KBM-7 (cell line): ENCODE measurements at places on chromosomes 11 and 22.

DNA sequence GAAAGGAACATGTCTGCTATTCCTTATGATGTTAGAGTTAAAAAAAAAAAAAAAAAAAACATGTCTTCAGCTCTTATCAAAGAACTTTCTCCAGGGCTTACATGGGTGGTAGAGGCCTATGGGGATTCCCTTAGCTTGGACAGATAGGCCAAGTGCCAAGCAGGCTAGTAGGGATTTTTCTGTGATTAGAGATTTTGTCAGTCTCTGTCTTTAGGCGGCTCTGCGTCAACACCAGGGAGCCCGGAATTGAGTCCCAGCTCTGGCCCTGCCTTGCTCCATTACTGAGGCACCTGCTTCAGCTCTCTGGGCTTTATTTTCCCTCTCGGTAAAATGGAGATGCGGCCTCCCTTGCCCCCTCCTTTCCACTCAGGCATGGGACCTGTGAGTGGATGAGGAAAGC is 13.1 kb downstream of the CRY2 start:
- no peak for DNase-seq

DNA sequence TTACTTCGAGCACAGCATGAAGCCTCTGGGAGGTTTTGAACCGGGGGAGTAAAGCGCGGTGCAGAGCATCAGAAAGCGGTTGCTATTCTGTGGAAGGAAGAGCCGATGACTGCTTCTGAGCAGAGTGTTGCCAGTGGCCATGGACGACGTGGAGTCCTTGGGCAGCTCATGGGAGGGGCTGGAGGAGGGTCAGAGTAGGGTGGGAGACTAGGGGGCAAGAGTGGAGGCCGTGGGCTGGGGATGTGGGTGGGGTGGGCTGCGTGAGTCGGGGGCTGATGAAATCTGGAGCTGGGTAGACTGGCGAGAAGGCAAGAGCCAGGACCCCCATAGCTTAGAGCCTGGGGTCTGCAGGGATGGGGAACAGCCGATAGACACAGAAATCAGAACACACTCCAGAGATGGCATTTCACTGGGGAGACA is 40.2 kb downstream of the TBC1D22A start:
- no peak for DNase-seq

- peak; percentile 81 for DNase-seq
These were observed 55.3 kb upstream of the FBXO3 start for GRCh38 chr11:33829430-33830141.

GRCh38 chr11:13638422-13638821 is 30.0 kb upstream of the FAR1 start:
- no peak for DNase-seq

GRCh38 chr11:121237686-121238658 is 54.6 kb upstream of the SC5D start:
- no peak for DNase-seq

DNA sequence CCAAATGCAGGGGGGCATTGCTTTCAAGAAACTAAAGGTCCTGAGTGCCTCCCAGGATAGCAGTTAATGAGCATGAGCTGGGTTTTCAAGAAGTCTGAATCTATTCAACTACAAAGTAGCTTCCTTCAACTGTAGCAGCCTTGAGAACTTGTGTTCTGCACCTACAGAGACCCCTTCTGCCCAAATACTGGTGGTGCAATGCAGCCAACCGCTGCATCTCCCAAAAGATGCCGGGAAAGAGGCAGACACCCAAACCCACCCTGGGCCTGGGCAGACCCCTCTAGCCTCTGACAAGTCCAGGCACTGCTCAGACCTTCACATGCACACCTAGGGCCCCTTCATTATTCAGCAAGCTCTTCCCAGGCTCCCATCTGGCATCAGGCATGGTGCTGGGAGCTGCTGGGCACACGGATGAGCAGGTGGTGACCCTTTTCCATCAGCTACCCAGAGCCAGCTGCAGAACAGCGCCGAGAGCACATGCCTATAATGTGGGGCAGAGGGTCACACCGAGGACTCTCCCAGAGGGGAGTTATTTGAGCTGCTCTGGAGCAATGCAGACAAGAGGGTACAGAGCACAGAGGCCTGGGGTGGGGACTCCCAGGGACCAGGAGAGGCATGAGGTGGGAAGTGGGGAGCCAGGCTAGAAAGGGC is 44.9 kb upstream of the ETS1 start:
- peak; percentile 54 for DNase-seq

- no peak for DNase-seq
These were observed 14.3 kb upstream of the AIFM3 start for GRCh38 chr22:20952544-20953341.

DNA sequence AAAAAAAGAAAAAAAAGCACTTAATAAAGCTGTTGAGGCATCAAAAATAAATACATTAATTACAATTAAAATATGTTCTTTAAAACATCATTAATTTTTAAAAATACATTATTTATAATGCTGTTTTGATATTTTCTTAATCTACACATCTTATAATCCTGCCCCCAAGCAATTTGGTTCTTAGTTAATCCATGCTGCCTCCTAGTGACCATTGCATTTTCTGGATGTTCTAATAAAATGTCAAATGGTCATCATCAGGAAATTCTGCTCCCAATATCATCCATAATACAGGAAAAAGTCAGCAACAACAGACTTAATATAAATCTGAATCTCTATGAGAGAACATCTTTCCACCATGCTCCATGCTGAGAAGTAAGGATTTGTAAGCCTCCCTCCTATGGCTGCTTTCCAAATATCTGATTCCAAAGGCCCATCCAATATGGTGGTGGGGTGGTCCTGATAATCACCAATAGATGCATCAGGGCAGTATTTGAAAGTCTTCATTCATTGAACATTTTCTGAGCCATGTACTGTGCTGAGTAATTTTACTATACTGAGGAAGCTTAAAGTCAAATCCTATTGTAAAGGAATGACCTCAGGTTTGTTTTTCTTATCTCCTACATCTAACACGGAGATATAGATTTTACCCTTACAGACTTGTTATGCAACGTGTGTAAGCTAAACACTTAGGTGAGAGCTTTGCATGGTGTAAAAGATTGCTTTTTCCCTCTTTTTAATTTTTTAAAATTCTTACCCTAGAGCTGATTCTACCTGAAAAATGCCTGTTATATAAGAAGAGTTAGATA is 124.7 kb upstream of the BMAL1 start:
- DNase-seq = no peak

DNA sequence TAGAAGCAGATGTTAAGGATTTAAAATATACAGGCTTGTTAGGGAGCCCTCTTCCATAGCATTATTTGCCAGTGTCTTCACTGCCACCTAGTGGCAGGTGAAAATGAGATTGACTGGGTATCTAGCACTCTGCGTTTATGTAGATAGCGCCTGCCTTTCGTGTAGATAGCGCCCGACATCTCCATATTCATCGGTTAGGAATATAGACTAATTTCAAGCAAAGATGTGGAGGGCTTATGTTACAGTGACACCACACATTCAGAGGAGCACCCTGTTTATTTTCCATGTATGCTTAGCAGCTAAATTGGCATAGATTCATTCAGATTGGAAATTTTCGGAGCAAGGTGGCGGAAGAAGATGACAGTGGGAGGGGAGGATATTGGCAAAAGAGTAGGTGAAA is 72.0 kb downstream of the SLC5A12 start:
- peak; percentile 62 for DNase-seq

GRCh38 chr11:77993902-77994301 is 566 bp downstream of the INTS4 start:
- no peak for DNase-seq

- DNase-seq = no peak
These were observed 30.9 kb upstream of the CACNG2 start for GRCh38 chr22:36734171-36735058.

DNA sequence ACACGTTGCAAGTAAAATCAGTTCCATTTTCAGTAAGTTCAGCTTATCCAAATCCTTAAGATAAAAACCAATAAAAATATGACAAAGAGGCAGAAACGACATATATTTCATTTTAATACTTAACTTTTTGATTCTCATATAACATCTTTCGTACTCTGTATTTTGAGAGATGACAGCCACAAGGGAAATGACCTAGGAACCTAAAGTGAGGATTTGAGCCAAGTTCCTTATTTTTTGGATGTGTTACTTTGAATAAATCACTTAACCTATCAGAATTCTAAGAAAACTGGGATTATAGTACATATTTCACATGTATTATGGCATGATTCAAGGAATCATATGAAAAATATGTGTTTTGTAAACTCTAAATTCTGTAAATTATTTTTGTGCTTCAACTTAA is 143.6 kb upstream of the TRPC6 start:
- DNase-seq = no peak

GRCh38 chr11:60970369-60970774 is 1.1 kb upstream of the CD6 start:
- DNase-seq = peak; percentile 68

- no peak for DNase-seq
These were observed 92.9 kb upstream of the PARVA start for GRCh38 chr11:12284316-12285050.

DNA sequence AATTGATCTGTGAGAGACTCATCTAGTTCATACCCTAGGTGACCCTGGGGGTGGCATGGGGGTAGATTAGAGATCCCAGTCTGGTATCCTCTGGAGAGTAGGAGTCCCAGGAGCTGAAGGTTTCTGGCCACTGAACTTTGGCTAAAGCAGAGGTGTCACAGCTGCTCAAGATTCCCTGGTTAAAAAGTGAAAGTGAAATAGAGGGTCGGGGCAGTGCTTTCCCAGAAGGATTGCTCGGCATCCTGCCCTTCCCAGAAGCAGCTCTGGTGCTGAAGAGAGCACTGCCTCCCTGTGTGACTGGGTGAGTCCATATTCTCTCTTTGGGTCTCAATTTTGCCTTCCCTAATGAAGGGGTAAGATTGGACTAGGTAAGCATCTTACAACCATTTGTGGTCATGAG is 653 bp downstream of the IL18BP start:
- DNase-seq = no peak

DNA sequence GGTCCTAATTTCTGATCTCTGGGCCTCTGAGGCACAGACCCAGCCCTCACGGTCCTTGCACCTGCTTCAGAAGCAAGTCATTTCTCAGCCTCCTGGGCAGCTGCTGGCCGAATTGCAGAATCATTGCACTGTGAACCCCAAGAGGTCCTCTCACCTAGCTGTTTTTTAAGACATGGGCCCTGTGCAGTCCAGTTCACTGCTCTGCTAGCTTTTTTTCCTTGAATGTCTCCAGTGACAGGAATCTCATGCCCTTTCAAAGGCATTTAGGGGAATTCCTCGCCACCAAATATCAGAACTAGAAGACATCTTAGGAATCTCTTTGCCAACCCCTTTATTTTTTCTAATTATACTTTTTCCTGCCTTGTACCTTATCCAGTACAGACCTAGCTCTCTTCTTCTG is 35.6 kb upstream of the TP53I11 start:
- no peak for DNase-seq

- no peak for DNase-seq
These were observed 507.1 kb upstream of the CCDC90B start for GRCh38 chr11:83793310-83793709.

- peak; percentile 34 for DNase-seq
These were observed 253.0 kb upstream of the CCDC179 start for GRCh38 chr11:23112987-23113886.

DNA sequence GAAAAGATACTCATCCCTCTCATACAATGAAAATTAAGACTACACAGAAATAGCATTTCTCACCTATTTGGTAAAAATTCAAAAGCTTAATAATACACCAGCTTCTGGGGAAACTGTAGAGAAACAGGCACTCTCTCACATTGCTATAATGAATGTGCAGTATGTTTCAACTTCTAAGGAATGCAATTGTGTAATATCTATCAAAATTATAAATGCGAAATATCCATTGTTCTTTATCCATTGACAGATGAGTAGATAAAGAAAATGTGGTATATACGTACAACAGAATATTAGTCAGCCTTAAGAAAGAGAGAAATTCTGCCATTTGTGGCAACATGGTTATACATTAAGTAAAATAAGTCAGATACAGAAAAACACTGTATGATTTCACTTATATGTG is 101.4 kb upstream of the OR9G4 start:
- DNase-seq = no peak

DNA sequence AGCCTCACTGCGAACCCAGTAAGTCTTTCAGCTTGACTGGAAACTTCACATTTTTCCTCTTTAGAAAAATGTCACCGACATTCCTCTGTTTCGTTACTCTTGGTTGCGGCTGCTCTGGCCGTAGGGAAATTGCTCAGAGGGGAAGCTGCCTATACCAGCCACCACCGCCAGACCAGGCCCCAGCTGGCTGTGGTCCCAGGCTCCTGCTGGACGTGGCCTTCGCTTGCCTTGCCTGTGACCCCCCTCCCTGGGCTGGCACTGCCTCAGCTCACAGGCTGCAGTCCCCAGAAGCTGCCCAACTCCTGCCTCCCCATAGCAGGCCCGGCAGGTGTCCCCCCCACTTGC is 197.8 kb downstream of the MN1 start:
- no peak for DNase-seq

DNA sequence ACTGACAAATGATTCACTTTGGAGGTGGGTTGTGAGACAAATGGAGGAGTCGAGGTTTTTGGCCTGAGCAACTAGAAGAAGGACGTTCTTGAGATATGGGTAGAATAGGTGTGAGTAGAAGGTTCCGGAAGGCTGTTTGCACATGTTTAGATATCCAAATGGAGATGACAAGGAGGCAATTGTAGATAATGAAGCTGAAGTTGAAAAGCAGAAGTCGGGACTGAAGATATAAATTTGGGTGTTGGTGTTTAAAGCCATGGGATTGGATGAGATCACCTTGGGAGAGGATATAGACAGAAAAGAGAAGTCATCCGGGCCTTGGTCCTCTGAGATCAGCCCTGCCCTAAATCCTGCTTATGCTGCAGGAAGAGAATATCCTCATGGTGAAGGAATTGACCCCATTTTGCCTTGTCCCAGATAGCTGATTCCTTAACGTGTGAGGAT is 75.5 kb upstream of the CD44 start:
- peak; percentile 65 for DNase-seq

DNA sequence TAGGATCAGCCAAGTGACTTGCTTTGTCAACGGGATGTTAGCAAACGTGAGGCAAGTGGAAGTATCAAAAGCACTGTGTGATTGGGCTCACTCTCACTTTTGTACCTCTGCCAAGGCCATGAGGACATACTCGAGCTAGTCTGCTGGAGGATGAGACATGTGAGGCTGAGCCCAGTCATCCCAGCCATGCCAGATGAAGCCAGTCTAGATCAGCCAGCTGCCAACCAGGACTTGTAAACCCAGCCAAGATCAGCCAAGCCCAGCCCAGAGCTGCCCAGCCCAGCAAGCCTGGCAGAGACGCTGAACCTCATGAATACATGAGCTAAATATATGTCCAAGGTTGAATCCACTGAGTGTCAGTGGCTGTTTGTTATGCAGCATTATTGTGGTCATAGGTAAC is 369.7 kb downstream of the MN1 start:
- no peak for DNase-seq

GRCh38 chr11:36073411-36074203 is 129.7 kb downstream of the LDLRAD3 start:
- no peak for DNase-seq

- no peak for DNase-seq
These were observed 12.6 kb downstream of the ZDHHC5 start for GRCh38 chr11:57680552-57680874.

DNA sequence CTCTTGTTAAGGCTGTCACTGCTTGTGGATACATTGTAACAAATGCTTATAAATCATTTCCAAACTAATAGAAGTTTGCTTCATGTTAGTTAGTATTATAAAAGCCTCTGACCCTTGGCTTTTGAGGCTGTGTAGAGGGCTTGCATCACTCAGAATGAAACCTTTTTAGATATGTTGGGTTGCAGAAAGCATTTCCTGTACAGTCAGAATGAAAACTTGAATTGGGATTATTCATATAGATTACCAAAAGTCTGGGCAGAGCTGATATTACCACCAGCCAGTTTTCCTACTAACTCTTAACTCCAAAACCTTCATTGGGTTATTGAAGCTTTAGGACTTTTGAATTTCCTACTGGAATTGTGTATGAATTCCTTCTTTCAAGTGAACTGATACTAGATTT is 12.0 kb downstream of the KMT2A start:
- no peak for DNase-seq

- peak; percentile 4 for DNase-seq
These were observed 218.8 kb downstream of the HIPK3 start for GRCh38 chr11:33475993-33476392.
